Large intestine (tissue), 12 donors: ENCODE measurements at places on chromosomes 4 and X.

DNA sequence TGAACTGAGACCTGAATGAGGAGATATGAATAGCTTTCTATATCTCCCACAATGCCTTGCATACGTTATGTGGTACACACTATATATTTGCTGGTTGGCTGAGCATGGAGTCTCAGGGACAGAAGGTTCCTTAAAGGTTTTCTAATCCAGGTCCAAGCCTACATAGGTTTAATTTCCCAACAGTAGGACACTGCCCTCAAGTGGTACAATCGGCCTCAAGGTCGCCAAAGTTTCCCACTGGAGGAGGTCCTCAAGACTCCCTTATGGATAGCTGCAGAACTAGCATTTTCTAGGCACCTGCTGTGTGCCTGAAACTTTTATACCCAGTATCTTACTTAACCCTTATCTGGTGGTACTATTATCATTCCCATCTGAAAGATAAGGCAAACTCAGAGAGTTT lies 21.0 kb upstream of the EFNB1 start:
- no peaks in the 10 kb centered on the region for H3K4me1 ChIP-seq
- H3K27ac ChIP-seq, result no peak overlapping the region
- no peaks in the 10 kb centered on the region for H3K27me3 ChIP-seq
- H3K4me3 ChIP-seq, result no peak overlapping the region
- no peaks in the 10 kb centered on the region for H3K36me3 ChIP-seq
- DNase-seq, result no peak

DNA sequence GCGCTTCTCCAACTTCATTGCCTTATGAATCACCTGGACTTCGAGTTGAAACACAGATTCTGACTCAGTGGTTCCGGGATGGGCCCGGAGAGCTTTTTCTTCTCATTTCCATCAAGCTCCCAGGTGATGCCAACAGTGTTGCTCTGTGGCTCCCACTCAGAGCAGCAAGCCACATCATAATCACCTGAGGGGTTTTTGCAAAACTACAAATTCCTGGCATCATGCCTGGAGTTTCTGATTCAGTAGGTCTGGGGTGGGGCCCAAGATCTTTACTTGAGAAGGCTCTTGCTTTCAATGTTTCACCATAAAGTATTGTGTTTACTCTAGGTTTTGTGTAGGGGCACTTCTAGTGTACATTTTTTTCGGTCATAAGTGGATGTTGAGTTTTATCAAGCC lies 7.0 kb downstream of the MTM1 start:
- no peak overlapping the region for H3K27ac ChIP-seq
- H3K27me3 ChIP-seq, result no peaks in the 10 kb centered on the region
- DNase-seq, result no peak
- no peak overlapping the region for H3K4me3 ChIP-seq
- H3K4me1 ChIP-seq, result peaks cover 19% of the 10 kb centered on the region

GRCh38 chr4:128830906-128831503 lies 21.5 kb downstream of the JADE1 start:
- peaks cover 34% of the 10 kb centered on the region for H3K4me1 ChIP-seq
- H3K36me3 ChIP-seq, result peaks cover 13% of the 10 kb centered on the region
- no peaks in the 10 kb centered on the region for H3K27me3 ChIP-seq
- H3K27ac ChIP-seq, result peak overlapping the region; percentile 65
- H3K4me3 ChIP-seq, result no peak overlapping the region

DNA sequence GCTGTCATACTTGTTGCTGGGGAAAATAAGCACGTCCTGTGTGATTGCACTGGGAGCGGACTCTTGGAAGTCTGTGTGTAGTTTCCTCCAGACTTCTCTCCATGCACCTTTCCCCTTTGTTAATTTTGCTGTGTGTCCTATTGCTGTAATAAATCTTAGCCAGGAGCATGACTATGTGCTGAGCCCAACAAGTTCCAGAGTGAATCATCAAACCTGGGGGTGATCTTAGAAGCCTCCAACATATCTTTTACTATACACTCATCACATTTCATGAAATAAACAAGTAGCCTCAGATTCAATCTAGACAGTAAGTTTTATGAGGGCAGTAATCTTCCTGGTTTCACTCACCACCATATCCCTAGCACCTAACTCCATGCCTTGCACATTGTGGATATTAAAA lies 43.3 kb upstream of the FGF13 start:
- no peak for DNase-seq
- H3K27me3 ChIP-seq, result no peaks in the 10 kb centered on the region
- no peaks in the 10 kb centered on the region for H3K4me1 ChIP-seq
- H3K27ac ChIP-seq, result no peak overlapping the region

DNA sequence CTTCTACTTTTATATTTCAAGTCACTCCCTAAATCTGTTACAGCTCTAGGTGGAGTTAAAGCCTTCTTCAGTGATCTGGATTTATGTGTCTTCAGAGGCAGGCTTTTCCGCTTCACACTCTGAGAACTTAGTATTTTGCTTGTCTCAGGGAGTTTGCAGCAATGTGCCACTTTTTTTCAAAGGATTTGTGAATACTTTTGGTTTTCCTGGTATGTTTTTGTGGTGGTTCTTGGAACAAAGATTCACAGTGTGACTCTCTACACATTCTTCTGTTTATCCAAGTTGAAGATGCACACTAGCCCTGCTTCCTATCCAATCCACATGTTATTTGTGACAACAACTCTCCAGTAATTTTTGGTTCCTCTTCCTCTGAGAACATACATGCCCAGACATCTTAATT lies 1253.7 kb downstream of the TECRL start:
- no peaks in the 10 kb centered on the region for H3K27me3 ChIP-seq
- no peak for DNase-seq
- H3K4me1 ChIP-seq, result no peaks in the 10 kb centered on the region
- no peak overlapping the region for H3K4me3 ChIP-seq
- no peaks in the 10 kb centered on the region for H3K36me3 ChIP-seq
- no peak overlapping the region for H3K27ac ChIP-seq

DNA sequence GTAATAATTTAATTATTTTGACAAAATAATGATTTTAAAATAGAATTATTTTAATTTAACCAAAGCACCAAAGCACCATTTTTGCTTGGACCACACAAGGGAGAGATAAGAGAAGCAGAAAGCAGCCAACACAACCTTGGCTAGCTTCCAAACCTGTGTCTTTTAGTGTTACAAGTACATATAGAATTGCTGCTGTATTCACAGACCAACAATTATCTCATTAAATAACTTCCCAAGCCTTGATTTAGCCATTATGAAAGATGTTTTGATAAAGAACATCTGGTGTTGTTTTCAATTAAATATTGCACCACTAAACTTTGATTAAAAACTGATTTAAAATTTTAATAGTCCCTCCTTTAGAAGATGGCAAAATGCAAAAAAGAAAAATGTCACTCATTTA lies 14.0 kb upstream of the IGFBP7 start:
- H3K4me3 ChIP-seq, result no peak overlapping the region
- DNase-seq, result no peak
- H3K4me1 ChIP-seq, result no peaks in the 10 kb centered on the region
- no peak overlapping the region for H3K27ac ChIP-seq

- DNase-seq, result no peak
- H3K27ac ChIP-seq, result no peak overlapping the region
- no peaks in the 10 kb centered on the region for H3K4me1 ChIP-seq
- no peaks in the 10 kb centered on the region for H3K27me3 ChIP-seq
- no peak overlapping the region for H3K4me3 ChIP-seq
Measured at GRCh38 chrX:130878350-130879341, 24.4 kb downstream of the ENOX2 start.

DNA sequence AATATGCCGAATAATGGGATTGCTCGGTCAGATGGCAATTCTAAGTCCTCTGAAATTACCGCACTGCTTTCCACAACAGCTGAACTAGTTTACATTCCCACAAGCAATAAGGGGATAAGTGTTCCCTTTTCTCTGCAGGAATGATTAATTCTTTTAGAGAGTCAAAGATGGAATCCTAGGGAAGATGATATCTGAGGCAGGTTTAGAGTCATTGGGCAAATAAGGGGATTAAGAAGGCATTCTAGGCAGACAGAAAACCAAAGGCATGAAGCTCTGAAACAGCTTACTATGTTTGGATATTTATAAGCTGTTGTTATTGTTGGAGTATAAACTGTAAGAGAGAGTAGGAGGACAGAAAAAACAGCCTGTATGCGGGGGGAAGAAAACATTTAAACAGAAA lies 85.7 kb downstream of the TET2 start:
- peaks cover 35% of the 10 kb centered on the region for H3K36me3 ChIP-seq
- no peaks in the 10 kb centered on the region for H3K4me1 ChIP-seq
- no peak for DNase-seq
- H3K4me3 ChIP-seq, result no peak overlapping the region
- no peak overlapping the region for H3K27ac ChIP-seq

DNA sequence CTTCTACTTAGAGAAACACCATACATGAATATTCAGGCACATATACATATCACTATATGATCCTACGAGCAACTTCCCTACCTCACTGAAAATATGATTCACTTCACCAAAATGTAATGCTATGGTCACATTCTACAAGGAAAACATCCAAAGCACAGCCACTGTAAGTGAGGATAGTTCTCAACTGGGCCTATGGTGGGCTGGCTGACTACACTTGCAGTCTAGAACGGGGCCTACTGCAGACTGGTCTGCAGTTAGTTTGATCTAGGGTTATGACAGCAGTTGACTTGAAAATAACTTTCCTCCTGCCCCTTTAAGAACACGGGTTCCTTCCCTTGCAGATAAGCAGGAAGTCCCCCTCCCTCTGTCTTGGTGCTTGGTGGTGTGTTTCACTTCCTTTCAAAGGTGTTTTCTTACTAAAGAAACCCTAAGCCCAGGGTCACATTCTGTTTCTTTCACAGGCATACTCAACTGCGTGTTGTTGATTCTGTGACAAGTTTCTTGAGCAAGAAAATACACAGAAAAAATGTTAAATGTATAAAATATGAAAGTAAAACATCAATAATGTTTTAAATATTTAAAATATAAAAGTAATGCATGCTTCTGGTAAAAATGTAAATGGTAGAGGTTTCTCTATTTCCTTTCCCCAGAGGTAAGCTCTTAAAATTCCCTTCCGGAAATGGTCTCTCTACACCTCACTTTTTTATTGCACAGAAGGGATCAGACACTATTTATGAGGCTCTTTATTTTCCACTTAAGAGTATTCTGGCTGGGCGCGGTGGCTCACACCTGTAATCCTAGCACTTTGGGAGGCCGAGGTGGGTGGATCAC lies 18.0 kb upstream of the TMSB4X start:
- no peak overlapping the region for H3K4me3 ChIP-seq
- peak; percentile 67 for DNase-seq
- H3K27ac ChIP-seq, result peak overlapping the region; percentile 64
- peaks cover 10% of the 10 kb centered on the region for H3K4me1 ChIP-seq

- no peaks in the 10 kb centered on the region for H3K27me3 ChIP-seq
- H3K36me3 ChIP-seq, result peaks cover 43% of the 10 kb centered on the region
- H3K4me1 ChIP-seq, result no peaks in the 10 kb centered on the region
- no peak for DNase-seq
Measured at GRCh38 chr4:4311193-4311592, 21.1 kb downstream of the ZBTB49 start.
